ENCODE measurements at places on chromosomes 16 and 17. TPM values are rescaled to one million over a fixed set of nuclear protein-coding genes. Genes with fewer than 3 reads are reported as not detected.

Gene ANKRD13B
- total RNA-seq = 2.1 TPM

DNA sequence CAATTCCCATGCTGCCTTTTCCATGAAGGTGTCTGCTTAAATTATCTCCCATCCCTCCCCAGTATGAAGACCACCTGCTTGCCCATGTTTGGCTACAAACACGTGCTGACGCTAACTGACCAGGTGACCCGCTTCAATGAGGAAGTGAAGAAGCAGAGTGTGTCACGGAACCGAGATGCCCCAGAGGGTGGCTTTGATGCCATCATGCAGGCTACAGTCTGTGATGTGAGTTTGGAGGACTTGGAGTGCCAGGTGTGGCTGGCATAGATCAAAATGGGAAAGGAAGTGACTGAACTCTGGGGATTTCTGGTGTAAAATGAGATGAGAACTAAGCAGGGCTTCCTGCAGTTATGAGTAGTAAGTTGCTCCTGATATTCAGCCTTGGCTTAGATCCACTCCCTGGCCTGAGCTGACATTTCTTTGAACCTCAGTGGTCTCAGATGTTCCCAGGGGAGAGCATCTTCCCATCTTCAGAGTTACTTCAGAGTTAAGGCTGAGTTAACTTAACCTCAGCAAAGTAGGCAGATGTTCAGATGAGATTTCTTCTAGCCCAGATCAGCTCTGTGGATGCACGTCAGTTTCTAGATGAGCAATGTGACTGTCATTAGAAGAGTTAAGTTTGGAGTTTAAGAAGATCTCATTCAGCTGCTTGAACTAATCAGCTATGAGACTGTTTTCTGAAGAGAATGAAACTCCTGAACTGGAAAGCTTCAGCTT, 32.7 kb downstream of the ITGB3 start:
- no peaks in the 10 kb centered on the region for H3K27me3 ChIP-seq
- no peak overlapping the region for H3K4me3 ChIP-seq
- DNase-seq = no peak
- no peaks in the 10 kb centered on the region for H3K36me3 ChIP-seq
- H3K4me1 ChIP-seq = no peaks in the 10 kb centered on the region
- no peak overlapping the region for H3K27ac ChIP-seq

Gene PRR35
- total RNA-seq = not detected

DNA sequence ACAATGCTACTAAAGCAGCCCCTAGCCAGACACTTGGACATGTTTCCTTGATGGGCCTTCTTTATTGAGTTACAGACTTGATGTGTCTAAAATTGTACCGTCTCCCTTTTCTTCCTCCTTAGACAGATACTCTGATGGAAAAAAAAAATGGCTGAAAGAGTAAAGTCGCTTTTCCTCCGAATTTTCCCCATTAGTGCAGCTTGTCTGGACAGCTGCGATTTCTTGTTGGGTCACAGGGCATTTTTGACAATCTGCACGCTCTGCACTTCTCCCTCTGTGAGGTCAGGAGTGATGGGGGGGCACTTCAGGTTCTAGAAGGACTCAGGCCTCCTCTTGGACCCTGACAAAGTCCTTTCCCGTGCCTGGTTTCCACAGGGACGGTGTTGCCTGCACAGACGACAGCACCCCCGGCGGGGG, 968 bp upstream of the PRKAR1A start:
- peak overlapping the region; percentile 80 for H3K4me3 ChIP-seq
- H3K4me1 ChIP-seq = peaks cover 17% of the 10 kb centered on the region
- peaks cover 13% of the 10 kb centered on the region for H3K36me3 ChIP-seq
- no peak for DNase-seq

Data from CD4-positive, alpha-beta T cell (primary cell).